Activated CD8-positive, alpha-beta T cell treated with anti-CD3 and anti-CD28 coated beads, Interleukin-2, amount 10 ng/mL, durations not matched to agents 7 days and 5 days (primary cell): ENCODE measurements at places on chromosomes 13 and 19. TPM values are rescaled to one million over a fixed set of nuclear protein-coding genes. Genes with fewer than 3 reads are reported as not detected.

DNA sequence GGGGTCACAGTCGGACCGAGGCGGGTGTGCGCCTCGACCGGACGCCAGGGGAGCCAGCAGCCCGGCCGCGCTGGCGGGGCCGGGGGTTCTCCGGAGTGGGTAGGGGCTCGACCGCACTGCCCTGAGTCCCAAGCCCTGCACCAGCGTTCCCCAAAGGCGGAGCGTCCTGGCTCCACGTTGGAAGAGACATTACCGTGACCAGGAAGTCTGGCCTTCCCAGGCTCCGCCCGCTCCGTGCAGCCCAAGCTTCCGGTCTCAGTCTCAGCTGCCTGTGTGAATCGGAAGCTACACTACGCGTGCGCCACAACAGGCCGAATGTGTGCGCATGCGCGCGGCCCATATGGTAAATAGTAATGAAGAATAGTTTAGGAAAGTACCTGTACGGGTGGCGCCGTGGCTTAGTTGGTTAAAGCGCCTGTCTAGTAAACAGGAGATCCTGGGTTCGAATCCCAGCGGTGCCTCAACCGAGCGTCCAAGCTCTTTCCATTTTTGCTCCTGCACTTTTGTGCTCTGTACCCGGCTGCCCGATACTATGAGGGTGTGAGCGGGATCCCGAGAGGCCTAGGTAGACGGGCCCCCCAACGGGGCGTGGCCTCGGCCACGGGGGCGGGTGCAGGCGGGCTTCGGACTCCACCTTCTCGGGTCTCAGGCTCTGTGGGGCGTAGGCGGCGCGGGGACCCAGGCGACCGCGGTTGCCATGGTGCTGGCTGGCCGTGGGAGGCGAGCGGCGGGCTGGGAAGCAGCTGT is 17.3 kb upstream of the LRP3 start:
- H3K4me1 ChIP-seq: peaks cover 30% of the 10 kb centered on the region
- peak overlapping the region; percentile 96 for H3K27ac ChIP-seq
- peaks cover 12% of the 10 kb centered on the region for H3K36me3 ChIP-seq
- peak overlapping the region; percentile 95 for H3K4me3 ChIP-seq

- H3K27me3 ChIP-seq: no peaks in the 10 kb centered on the region
- H3K4me1 ChIP-seq: no peaks in the 10 kb centered on the region
- H3K27ac ChIP-seq: no peak overlapping the region
- H3K4me3 ChIP-seq: no peak overlapping the region
- DNase-seq: no peak
- no peaks in the 10 kb centered on the region for H3K36me3 ChIP-seq
These were observed 83.9 kb upstream of the OLFM4 start for GRCh38 chr13:52944697-52945096.

GRCh38 chr13:72437458-72437857 is 290.0 kb downstream of the MZT1 start:
- no peak for DNase-seq
- no peaks in the 10 kb centered on the region for H3K36me3 ChIP-seq
- no peak overlapping the region for H3K4me3 ChIP-seq
- H3K27me3 ChIP-seq: no peaks in the 10 kb centered on the region

GRCh38 chr19:752652-753517 is 2.0 kb downstream of the MISP start:
- no peak overlapping the region for H3K4me3 ChIP-seq
- H3K27ac ChIP-seq: no peak overlapping the region
- H3K36me3 ChIP-seq: no peaks in the 10 kb centered on the region
- H3K4me1 ChIP-seq: no peaks in the 10 kb centered on the region
- no peak for DNase-seq

GRCh38 chr13:106799781-106800335 is 231.9 kb upstream of the ARGLU1 start:
- no peaks in the 10 kb centered on the region for H3K36me3 ChIP-seq
- H3K4me3 ChIP-seq: no peak overlapping the region
- no peak overlapping the region for H3K27ac ChIP-seq
- no peak for DNase-seq

GRCh38 chr13:113078902-113079780 is 26.4 kb upstream of the F7 start:
- H3K4me3 ChIP-seq: no peak overlapping the region
- no peak for DNase-seq
- H3K27ac ChIP-seq: no peak overlapping the region
- H3K27me3 ChIP-seq: no peaks in the 10 kb centered on the region
- H3K36me3 ChIP-seq: no peaks in the 10 kb centered on the region

GRCh38 chr13:87884884-87885283 is 213.7 kb downstream of the SLITRK5 start:
- no peak overlapping the region for H3K4me3 ChIP-seq
- H3K36me3 ChIP-seq: no peaks in the 10 kb centered on the region
- no peaks in the 10 kb centered on the region for H3K27me3 ChIP-seq
- H3K27ac ChIP-seq: no peak overlapping the region
- DNase-seq: no peak

- no peak for DNase-seq
- no peaks in the 10 kb centered on the region for H3K4me1 ChIP-seq
- no peak overlapping the region for H3K4me3 ChIP-seq
- no peaks in the 10 kb centered on the region for H3K36me3 ChIP-seq
- no peak overlapping the region for H3K27ac ChIP-seq
- H3K27me3 ChIP-seq: no peaks in the 10 kb centered on the region
These were observed 15.2 kb downstream of the DACH1 start for GRCh38 chr13:71851498-71852409.

- no peak overlapping the region for H3K27ac ChIP-seq
- peaks cover 60% of the 10 kb centered on the region for H3K4me1 ChIP-seq
- no peaks in the 10 kb centered on the region for H3K27me3 ChIP-seq
- H3K4me3 ChIP-seq: no peak overlapping the region
These were observed 53.0 kb downstream of the LRCH1 start for GRCh38 chr13:46605825-46606554.

DNA sequence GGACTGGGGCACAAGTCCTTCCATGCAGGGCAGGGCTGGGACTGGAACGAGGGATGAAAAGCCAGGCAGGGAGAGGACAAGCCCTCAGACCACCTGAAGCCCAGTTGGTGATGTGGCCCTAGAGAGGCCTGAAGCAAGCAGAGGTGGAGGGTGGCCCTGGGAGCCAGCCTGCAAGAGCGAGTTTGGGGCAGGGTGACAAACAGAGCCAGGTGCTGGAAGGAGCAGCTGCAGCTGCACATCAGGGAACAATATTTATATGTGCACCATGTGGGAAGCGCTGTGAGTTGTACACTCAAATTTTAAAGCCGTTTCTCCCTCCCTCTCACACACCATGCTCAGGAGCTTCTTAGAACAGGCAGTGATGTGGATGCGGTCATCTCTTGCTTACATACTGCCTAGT is 67.8 kb downstream of the FGF9 start:
- no peaks in the 10 kb centered on the region for H3K27me3 ChIP-seq
- DNase-seq: no peak
- no peaks in the 10 kb centered on the region for H3K4me1 ChIP-seq
- no peak overlapping the region for H3K27ac ChIP-seq
- no peaks in the 10 kb centered on the region for H3K36me3 ChIP-seq

GRCh38 chr19:47350630-47351029 is 1.5 kb downstream of the DHX34 start:
- H3K4me1 ChIP-seq: peaks cover 37% of the 10 kb centered on the region
- no peak for DNase-seq
- no peaks in the 10 kb centered on the region for H3K27me3 ChIP-seq
- no peak overlapping the region for H3K27ac ChIP-seq
- peaks cover 24% of the 10 kb centered on the region for H3K36me3 ChIP-seq

- peaks cover 52% of the 10 kb centered on the region for H3K4me1 ChIP-seq
- H3K36me3 ChIP-seq: peaks cover 9% of the 10 kb centered on the region
- H3K4me3 ChIP-seq: no peak overlapping the region
- H3K27ac ChIP-seq: no peak overlapping the region
These were observed 5.3 kb upstream of the GSK3A start for GRCh38 chr19:42247640-42248199.

DNA sequence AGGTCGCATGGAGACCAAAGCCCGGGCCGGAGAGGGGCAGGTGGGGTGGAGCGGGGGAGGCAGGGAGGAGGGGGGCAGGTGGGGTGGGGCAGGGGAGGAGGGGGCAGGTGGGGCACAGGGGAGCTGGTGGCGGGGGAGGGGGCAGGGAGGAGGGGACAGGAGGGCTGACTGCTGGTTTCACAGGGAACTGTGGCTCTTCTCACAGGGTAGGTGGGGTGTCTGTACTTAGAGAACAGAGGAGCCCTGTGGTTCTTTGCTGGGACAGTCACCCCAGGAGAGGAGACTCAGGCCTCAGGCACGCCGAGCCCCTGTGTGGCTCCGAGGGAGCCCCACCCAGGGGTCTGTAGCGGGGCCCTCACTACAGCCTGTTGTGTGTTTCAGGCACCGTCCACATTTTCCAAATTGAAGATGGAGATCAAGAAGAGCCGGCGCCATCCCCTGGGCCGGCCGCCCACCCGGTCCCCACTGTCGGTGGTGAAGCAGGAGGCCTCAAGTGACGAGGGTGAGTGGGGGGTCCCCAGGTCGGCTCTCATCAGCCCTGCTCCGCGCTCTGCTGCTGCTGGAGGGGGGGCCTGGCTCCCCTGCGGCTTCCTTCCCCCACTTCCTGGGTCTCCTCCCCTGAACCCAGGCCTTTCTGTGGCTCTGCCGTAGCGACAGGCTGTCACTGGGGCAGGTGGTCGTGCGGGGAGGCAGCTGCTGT is 162.7 kb downstream of the KDM4B start:
- H3K27me3 ChIP-seq: no peaks in the 10 kb centered on the region
- peak overlapping the region; percentile 97 for H3K27ac ChIP-seq
- peaks cover 49% of the 10 kb centered on the region for H3K4me1 ChIP-seq
- H3K36me3 ChIP-seq: peaks cover 38% of the 10 kb centered on the region
- peak; percentile 60 for DNase-seq

DNA sequence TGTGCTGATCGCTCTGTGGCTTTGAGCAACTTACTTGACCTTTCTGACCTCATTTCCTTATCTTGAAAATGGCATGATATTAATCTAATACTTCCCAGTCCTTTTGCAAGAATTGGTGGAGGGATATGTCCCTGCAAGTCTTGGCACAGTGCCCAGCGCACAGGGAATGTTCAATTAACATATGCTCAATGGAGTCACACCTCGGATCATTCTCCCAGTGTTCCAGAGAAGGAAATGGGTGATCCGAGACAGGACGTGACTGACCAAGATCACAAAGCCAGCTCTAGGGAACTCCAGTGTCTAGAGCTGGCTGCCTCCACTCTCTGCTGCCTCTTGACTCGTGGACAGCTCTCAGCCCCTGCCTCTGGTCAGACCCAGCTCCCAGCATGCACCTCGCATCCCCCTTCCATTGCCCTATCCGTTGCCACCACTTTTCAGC is 3.6 kb downstream of the CDC42EP5 start:
- H3K27me3 ChIP-seq: peaks cover 54% of the 10 kb centered on the region
- no peak overlapping the region for H3K27ac ChIP-seq
- no peak for DNase-seq
- H3K4me3 ChIP-seq: no peak overlapping the region
- H3K4me1 ChIP-seq: peaks cover 18% of the 10 kb centered on the region

DNA sequence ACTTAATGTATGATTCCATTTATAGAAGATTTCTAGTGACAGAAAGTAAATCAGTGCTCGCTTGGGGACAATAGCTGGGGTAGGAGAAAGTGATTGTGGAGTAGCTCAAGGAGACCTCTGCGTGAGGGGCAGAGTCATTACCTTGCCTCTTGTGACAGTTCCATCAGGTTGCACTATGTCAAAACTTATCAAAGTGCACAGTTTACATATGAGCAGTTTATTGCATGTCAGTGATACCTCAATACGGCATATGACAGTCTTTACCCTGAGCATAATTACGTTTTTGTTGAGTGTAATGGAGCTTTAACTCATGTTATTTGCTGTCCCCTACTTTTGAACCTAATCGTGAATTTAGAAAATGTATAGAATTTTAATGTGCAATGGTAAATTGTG is 15.0 kb downstream of the ARHGEF7 start:
- peaks cover 26% of the 10 kb centered on the region for H3K27me3 ChIP-seq
- no peaks in the 10 kb centered on the region for H3K36me3 ChIP-seq
- H3K27ac ChIP-seq: no peak overlapping the region
- no peak overlapping the region for H3K4me3 ChIP-seq
- no peaks in the 10 kb centered on the region for H3K4me1 ChIP-seq
- DNase-seq: no peak

GRCh38 chr13:25688536-25688935 is 316.8 kb downstream of the ATP8A2 start:
- H3K4me3 ChIP-seq: no peak overlapping the region
- H3K4me1 ChIP-seq: no peaks in the 10 kb centered on the region
- no peaks in the 10 kb centered on the region for H3K36me3 ChIP-seq
- H3K27me3 ChIP-seq: peaks cover 5% of the 10 kb centered on the region
- no peak for DNase-seq

DNA sequence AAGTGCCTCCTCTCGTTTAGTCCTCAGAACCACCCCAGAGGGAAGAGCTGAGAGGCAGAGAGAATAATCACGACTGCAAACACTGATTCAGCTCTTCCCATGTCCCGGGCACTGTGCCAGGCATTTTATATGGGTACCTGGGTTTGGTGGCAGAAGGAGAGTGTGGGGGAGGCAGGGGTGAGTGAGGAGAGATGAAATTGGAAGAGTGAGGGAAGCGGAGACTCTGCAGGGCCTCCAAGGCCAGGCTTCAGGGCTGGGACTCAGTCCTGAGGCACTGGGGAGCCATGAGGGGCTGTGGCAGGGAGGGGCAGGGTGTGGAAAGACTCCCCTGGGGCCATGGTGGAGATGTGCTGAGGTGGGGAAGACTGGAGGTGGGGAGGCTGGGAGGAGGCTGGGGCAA is 8.7 kb downstream of the SYNGR4 start:
- no peaks in the 10 kb centered on the region for H3K36me3 ChIP-seq
- H3K27ac ChIP-seq: no peak overlapping the region
- H3K4me1 ChIP-seq: no peaks in the 10 kb centered on the region
- no peak for DNase-seq

DNA sequence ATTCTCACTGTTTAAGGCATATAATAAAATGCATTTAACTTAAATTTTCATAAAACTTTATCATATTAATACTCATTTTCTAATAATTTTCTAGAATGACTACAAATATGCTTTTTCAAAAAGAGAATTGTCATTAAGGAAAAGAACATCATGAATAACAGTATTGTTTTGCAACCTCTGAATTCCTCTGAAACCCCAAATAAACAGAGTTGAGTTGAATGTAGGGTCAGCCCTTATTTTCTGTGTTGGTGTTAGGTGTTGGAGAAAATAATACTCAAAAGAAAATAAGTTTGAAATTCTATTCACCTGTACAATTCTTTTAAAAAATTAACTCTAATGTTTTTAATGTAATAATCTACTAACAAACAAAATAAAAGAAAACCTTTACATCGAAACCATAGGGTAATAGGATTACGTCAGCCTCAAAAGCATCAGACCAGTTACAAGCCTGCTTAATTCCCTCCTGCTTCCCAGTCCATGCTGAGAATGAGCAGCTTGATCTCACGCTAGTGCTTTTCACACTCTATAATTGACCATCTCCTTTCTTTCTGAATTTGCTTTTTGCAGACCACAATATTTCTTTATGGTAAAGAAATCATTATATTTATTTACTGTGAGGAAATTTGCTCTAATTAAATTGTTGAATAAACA is 160.9 kb downstream of the PCDH9 start:
- no peak overlapping the region for H3K4me3 ChIP-seq
- no peaks in the 10 kb centered on the region for H3K36me3 ChIP-seq
- no peak overlapping the region for H3K27ac ChIP-seq
- no peaks in the 10 kb centered on the region for H3K4me1 ChIP-seq
- DNase-seq: no peak
- no peaks in the 10 kb centered on the region for H3K27me3 ChIP-seq

DAND5 gene
- total RNA-seq: 0.21 TPM

FAM124A gene
- not detected for total RNA-seq

PRTN3 gene
- total RNA-seq: not detected

SELENOV gene
- not detected for total RNA-seq

UPK1A gene
- 0.82 TPM for total RNA-seq

VWA8 gene
- 16.9 TPM for total RNA-seq

ZNF582 gene
- 2.8 TPM for total RNA-seq

PLEKHJ1 gene
- 79.9 TPM for total RNA-seq

ACP7 gene
- total RNA-seq: not detected

TYROBP gene
- total RNA-seq: 0.52 TPM

LCP1 gene
- 1,296 TPM for total RNA-seq

PODNL1 gene
- total RNA-seq: 1.3 TPM
